CD4-positive, alpha-beta T cell treated with Interleukin-4 for 4 hours (primary cell): ENCODE measurements at places on chromosomes 4 and X.

DNA sequence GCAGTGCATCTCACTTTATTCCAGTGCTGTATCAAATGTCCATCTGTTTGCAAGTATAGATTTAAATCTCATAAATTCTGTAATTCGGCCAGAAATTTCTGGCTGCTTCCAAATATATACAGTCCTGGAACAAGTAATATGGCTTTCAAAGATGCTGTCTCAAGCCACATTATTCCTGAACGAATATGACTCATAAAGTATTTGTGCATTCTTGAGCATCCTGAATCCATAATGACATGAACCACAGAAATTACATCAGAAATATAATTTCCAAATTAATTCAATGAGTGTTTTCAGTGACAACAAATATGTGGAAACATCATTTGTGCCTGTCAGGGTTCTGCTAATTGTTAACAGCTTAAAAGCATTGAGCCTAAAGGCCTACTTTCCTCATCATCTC lies 140.9 kb upstream of the HPGD start:
- no peak for DNase-seq

DNA sequence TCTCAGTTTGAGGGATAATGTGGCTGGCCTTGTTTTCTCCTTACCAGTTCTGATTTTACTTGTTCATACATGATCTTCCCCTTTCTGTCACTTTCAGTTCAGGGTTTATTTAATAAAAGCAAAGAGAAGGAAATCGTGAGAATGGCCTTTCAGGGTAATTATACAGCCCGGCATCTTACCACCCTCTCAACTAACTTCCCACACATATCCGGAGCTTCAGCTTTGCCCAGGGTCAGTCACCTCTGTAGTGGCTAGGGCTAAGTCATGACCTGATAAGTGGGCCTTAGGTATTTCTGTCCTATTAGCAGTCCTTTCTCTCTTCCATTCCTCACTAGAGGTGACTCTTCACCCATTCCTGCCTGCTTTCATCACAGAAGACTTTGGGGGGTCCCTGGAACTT lies 15.8 kb downstream of the TRPC5 start:
- DNase-seq: no peak

GRCh38 chr4:148287111-148287510 lies 155.1 kb downstream of the NR3C2 start:
- DNase-seq: no peak

DNA sequence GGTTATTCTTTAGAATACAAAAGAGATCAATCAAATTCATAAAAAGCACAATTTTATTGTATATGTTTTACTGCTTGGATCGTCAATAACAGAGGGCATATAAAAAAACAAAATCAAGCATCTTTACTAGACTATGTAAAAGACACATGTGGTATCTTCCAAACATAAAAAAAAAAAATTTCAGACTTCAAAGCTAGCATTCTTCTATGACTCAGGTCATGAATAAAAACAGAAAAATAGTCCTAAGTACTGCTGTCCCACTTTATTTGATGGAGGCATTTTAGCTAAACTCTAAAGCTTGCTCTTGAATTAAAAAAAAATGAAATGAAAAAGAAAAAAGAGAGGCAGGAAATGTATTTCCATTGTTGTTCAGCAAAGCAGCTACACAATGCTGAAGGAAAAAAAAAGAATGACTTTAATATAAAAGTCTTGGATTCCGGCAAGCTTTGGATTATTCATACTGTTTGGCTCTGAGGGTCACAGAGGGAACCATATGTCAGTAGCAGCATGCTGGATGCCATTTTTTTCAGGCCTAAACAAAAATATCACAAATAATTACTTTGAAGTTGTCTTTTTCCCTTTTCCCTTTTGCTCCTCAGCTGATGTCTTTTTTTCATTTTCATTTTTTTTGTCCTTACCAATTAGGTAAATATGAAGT lies 249.1 kb upstream of the DIAPH2 start:
- DNase-seq: no peak

DNA sequence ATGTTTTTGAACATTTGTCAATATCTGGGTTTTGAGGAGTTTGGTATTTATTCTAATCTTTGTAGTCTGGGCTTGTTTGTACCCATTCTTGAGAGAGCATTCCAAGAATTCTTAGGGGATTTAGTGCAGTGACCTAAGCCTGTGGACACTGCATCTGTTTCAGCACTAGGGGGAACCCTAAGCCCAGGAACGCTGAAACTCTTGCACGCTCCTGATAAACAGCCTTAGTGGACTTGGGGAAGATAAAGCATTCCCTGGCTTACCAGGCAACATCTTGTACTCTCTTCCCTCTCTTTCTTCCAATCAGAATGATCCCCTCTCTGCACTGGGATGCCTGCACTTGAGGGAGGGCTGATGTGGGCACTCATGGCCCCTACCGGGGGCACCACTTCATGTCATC lies 654.9 kb upstream of the HTR2C start:
- no peak for DNase-seq

- no peak for DNase-seq
Measured at GRCh38 chrX:71052721-71053120, 15.4 kb downstream of the SNX12 start.

GRCh38 chrX:107713543-107714205 lies 61.9 kb downstream of the TSC22D3 start:
- DNase-seq: peak; percentile 14

- no peak for DNase-seq
Measured at GRCh38 chrX:77527233-77528001, 80.2 kb downstream of the FGF16 start.

DNA sequence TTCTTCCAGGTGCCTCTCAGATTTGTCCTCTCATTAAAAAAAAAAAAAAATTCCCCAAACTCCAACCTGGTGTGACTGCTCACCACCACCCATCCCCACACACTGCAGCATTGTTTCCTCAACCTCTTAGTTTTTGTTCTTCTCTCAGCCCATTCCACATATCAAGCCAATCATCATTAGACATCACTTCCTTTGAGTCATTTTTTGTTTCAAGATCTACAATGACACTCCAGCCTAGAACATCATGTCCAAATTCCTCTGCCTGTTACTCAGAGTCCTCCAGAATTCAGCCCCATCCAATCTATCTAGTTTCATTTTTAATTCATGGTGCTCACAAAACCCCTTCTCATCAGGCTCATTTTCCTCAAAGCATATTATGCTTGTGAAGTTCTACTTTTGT lies 262.5 kb upstream of the TEX13A start:
- DNase-seq: no peak

- no peak for DNase-seq
Measured at GRCh38 chr4:107546638-107547037, 173.4 kb downstream of the PAPSS1 start.

- DNase-seq: no peak
Measured at GRCh38 chrX:154648931-154649330, 4.4 kb downstream of the CTAG2 start.

DNA sequence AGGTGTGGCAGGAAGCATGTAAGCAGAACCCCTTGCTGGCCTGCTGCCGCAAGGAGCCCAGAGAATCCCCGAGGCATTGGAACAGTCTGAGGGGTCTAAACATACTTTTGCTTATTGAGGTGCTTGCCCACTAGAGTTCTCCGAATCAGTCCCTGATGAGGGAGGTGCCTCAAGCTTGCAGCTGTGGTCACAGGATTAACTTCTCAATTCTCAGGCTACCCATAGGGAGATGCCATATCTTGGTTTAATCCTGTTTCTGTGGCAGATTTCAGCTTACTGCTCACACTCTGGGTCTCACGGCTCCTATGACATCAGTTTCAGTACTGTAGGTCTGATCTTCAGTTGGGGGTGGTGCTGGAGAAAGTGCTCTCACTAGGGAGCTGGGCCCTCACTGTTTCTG lies 39.9 kb downstream of the CCNG2 start:
- peak; percentile 11 for DNase-seq

DNA sequence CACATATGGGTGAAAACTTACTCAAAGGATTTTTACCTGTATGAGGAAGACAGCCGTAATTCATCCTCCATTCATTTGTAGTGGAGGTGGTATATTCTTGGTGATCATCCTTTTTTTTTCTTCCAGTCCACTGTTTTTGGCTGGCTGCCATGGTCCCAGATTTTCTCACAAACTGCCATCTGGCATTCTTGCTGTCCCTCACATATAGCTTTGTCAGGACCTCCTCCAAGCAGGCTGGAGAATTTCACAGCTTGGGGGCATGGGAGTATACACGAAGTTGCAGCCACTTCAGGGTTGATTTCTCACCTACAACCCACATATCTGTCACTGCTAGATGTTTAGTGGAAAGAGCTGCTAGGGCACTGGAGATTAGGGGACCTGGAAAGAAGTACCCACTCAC lies 401.0 kb downstream of the IL1RAPL1 start:
- DNase-seq: no peak

DNA sequence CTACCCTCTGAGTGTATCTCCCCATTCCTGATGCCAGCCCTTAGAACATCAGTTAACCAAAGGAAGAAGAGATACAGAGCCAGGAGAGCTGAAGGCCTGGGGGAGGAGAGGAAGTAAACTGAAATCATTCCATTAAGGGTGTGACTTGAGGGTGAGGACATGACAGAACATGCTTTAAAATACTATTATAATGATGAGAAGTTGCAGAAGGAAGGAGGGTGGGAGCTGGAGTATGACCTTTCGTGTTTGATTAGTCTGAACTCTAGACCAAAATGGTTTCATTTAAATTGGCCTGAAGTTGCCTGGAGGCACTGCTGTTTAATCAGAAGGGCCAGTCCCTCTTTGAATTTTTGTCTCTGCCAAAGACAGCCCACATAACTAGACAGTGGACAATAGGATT lies 11.4 kb downstream of the INTS6L start:
- DNase-seq: no peak

DNA sequence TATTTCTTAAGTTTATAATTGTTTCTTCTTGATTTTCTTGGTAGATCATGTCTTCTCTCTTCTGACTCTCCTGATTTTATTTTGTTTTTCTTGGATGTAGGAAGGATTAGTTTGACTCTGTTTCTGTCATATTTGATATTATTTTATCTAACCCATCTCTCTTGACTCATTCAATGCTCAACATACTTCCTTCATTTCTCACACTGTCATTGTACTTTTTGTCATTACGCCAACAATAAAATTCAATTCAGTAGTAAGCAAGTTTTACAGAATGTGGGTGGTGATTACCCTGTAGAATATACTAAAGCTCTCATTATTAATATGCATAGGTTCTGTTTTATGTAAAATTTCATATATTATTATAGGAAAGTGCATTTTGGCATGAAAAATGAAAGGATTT lies 1303.0 kb upstream of the AGA start:
- DNase-seq: no peak

DNA sequence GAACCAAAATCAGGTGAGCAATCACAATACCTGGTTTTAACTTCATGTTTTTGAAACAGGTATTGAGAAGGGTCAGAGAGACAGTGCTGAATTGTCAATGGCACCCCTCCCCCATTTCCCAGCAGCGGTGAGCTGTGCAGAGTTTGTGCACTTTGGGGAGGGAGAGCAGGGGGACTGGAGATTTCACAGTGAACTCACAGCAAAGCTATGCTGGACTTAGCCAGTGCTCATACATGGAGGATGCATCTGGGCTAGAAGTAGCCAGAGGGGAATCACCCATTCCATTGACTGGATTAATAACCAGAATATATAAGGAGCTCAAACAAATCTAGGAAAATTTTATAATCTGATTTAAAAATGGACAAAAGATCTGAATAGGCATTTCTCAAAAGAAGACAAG lies 612.6 kb downstream of the STPG2 start:
- no peak for DNase-seq

GRCh38 chr4:7000421-7001176 lies 42.6 kb upstream of the TADA2B start:
- no peak for DNase-seq

GRCh38 chr4:139535228-139535870 lies 20.7 kb downstream of the SETD7 start:
- DNase-seq: no peak

DNA sequence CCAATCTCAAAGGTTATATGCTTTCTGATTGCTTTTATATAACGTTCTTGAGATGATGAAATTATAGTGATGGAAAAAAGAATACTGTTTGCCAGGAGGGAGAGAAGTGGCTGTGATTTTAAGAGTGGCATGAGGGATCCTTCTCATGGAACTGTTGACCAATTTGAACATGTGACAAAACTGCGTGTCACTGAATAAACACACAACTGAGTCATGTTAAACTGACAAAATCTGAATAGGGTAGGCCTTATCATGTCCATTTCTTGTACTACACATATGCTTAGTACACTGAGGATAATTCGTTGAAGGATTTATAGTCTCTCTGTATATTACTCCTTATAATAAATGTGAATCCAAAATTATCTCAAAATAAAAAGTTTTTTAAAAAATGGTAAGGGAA lies 22.2 kb upstream of the HSPA4L start:
- no peak for DNase-seq

GRCh38 chrX:27307546-27307945 lies 155.6 kb downstream of the PPP4R3C start:
- DNase-seq: no peak

DNA sequence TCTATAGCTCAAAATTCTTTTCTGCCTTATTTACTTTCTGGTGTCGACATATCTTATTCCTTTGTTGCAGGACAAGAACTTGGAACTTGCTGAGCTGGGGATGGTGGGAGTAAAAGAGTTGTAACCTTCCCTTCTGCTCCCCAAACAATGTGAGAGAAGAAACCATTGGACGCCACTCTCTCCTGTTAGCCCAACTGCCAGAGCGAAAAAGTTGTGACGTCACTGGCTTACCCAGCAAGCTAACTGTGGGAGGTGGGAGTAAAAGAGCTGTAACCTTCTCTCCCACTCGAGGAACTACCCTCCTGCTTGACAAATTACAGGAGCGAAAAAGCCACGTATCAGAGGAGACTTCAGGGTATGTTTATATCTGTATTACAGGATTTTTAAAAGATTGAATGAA lies 90.0 kb upstream of the PCDH10 start:
- DNase-seq: no peak

GRCh38 chr4:6248394-6248793 lies 21.3 kb upstream of the WFS1 start:
- no peak for DNase-seq

DNA sequence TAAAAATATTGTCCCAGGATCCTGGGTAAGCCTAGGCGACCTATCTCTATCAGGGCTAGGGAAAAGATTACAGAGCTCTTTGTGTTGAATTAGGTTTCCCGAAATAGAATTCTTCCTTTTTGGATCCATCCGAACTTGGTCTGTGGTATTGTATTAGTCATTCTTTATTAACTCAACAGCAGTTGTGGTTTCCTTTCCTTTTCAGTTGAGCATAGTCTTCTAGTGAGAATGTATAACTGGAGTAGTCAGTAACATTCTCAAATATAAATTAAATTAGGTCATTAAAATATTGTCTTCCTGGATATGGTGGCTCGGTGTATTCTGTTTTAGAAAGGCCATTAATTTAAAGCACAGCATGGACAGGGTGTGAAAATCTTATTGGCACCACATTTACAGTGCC lies 520.4 kb downstream of the NLGN4X start:
- DNase-seq: no peak

DNA sequence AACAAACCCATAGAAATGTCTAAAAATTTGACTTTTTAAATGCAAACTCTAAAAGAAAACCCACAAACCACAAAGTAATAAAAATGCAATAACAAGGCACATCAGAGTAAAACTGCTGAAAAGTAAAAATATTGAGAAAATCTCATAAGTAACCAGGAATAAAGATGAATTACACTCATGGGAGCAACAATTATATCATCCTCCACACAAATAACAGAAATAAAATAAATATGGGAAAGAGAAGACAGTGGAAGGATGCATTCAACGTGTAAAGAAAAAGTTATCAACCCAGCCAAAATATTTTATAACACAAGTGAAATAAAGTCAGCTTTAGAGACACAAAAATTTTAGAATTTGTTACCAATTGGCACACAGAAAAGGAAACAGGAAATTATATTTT lies 1420.2 kb downstream of the PCDH18 start:
- no peak for DNase-seq

- DNase-seq: peak; percentile 91
Measured at GRCh38 chr4:109433205-109434006, at the start of gene SEC24B. Gene SEC24B (plus strand): TSS chr4:109433815. CDS start chr4:109433870, 55 bp downstream.

- DNase-seq: no peak
Measured at GRCh38 chr4:123821861-123822260, 425.3 kb downstream of the SPRY1 start.
